NCI-H446 treated with DMSO at 0.1 percent for 48 hours (cell line): ENCODE measurements at places on chromosomes 2 and 18.

- no peak for DNase-seq
Measured at GRCh38 chr2:141766225-141766624, 364.6 kb downstream of the LRP1B start.

DNA sequence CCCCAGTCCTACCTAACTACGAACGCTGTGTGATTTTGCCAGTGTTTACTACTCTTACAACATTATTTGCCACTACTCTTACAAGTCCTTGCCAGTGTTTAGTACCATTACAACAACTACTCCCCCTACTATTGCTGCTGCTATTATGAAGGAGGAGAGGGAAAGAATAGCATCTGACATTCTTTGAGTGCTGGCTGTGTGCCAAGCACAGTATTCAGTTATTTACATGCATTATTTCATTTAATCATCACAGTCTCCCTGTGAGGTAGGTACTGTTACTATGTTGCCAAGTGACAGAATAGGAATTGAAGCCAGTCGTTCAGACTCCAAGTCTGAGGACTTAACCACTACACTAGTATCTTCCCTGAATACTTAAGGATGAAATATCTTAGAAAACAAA is 185.9 kb upstream of the FOSL2 start:
- peak; percentile 4 for DNase-seq

DNA sequence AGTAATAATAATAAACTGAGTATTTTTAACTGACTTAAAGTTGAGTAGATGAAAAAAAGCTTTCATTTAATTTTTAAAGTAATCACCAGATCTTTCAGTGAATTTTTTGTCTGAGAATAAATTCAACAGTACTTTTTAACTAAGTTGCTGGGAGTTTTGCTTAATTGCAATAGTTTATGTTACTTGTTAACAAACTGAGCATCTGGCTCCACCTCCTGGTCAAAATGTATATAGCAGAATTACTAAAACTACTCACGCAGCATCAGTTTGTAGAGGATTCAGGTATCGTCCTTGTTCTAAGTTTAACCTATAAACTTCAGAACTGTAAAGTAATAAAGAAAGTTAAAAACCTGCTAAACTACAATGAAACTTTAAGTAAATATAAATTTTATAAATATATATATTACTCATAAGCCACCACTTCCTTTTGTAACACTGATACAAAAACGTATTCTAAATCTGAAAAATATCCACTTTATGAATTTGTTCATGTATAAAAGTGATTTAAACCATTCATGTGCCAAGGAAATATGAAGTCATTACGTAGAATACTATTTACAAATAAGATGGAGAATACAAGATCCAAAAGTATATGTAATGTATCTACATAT is 21.3 kb downstream of the NOL10 start:
- DNase-seq, result no peak

DNA sequence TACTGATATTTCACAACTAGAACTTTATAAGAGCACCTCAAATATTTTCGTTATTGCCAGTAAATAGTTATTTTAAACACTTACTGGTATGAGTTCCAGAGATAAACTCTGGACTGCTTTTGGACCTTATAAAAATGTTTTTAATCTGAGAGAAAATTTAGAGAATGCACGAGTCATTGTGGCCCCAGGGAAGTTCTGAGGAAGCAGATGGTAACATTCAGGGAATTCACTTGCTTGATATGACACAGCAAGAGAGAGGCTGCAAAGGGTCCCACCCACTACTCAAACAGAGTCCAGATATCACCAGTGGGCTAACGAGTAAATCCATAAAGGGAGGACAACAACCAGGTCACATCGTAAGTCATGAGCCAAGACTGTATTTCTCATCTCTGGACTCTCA is 526.8 kb downstream of the TDRD15 start:
- DNase-seq, result no peak

DNA sequence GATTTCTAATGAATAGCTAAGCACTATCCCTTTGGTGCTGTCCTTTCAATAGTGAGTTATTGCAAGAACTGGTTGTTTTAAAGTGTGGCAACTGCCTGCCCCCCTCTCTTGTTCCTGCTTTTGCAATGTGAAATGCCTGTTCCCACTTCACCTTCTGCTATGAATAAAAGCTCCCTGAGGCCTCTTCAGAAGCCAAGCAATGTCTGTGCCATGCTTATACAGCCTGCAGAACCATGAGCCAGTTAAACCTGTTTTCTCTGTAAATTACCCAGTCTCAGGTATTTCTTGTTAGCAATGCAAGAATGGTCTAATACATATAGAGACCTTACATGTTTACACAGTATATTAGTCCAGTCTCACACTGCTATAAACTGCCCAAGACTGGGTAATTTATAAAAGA is 15.0 kb upstream of the METTL21A start:
- DNase-seq, result no peak

GRCh38 chr2:134177351-134177931 is 76.4 kb upstream of the MGAT5 start:
- no peak for DNase-seq

- no peak for DNase-seq
Measured at GRCh38 chr2:12684471-12684936, 32.2 kb upstream of the TRIB2 start.

DNA sequence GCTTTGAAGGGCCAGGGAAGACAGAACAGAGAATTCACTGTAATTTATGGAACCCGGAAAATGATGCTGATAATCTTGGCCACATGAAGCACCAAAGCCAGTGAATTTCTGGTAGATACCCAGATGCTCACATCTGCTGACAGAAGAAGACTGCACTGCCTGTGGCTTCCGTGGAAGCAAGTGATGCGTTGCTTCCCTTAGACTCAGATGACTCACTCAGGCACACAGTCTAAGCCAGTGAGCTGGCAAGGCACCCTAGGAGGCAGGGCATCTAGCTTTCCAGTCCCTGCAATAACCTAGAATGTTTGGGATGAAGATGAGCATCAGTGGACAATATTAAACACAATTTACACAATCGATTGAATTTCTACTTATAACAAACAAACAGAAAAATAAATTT is 284.7 kb downstream of the CMPK2 start:
- peak; percentile 43 for DNase-seq

GRCh38 chr2:234608946-234609345 is 112.1 kb upstream of the ARL4C start:
- DNase-seq, result no peak

DNA sequence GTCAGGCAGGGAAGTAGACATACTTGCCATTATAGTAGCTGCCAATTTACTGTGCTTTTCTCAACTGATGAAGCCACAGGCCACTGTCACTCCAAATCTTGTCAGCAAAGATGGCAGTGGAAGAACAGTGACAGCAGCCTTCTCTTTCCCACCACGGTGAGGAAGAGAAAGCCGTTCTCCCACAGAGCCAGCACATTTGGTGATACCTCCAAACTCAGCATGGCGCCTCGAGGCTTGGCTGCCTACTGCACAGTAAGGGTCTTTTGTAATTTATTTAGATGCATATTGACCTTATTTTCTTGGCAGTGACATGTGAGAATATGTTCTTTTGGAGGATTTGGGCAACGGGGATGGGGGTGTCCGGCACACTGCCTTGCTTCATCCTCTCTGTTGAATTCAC is 117.2 kb upstream of the CDH20 start:
- no peak for DNase-seq

GRCh38 chr2:120937686-120938044 is 202.0 kb downstream of the GLI2 start:
- no peak for DNase-seq

DNA sequence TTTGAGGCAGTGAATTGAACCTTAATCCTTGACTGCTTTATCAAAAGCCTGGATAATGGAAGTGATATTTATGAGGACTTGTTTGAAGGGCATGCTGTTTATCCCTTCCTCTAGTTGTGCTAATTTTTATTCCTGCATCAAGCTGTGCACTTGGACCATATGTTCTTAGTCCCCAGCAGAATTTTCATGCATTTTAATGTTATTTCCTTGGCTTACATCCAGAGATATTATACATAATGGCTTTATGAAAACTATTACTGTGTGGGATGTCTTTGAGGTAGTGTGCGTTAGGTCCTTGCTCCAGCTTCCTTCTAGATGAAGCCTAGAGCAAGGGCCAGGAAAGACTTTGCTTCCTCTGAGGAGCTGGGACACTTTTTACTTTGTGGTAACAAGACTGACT is 378.4 kb downstream of the LPIN1 start:
- no peak for DNase-seq

GRCh38 chr2:127078028-127078427 is 28.9 kb downstream of the BIN1 start:
- DNase-seq, result no peak

DNA sequence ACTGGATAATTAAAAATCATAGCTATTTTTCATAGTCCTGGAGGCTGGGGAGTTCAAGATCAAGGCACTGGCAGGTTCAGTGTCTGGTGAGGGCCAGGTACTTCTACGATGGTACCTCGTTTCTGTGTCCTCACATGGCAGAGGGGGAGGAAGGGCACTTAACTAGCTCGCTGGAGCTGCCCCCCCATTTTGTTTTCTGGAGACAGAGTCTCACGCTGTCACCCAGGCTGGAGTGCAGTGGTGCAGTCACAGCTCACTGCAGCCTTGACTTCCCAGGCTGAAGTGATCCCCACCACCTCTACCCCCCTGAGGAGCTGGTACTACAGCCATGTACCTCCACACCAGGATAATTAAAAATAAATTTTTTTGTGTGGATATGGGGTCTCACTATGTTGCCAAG is 40.3 kb downstream of the ASB1 start:
- DNase-seq, result no peak

GRCh38 chr2:224283466-224283965 is 118.4 kb downstream of the FAM124B start:
- no peak for DNase-seq

- DNase-seq, result no peak
Measured at GRCh38 chr2:230711224-230711623, 1.4 kb upstream of the CAB39 start.

DNA sequence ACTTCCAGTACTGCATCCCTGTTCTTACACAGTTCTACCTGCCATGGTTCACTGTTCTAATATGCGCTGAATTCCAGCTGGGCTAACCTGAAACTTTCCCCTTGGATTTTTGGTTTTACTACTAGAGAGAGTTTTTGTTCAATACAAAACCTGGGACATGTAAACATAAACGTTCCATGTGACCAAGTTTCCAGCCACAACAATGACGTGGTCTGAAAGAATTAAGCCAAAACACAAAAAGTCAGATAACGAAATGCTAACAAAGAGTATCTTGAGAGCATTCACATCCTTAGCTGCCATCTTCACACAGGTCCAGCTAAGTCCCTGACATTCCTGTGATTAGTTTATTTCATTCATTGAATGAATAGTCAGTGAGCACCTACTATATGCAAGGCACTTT is 467.0 kb upstream of the PKDCC start:
- DNase-seq, result no peak

- no peak for DNase-seq
Measured at GRCh38 chr2:205033431-205033830, 488.2 kb downstream of the PARD3B start.

DNA sequence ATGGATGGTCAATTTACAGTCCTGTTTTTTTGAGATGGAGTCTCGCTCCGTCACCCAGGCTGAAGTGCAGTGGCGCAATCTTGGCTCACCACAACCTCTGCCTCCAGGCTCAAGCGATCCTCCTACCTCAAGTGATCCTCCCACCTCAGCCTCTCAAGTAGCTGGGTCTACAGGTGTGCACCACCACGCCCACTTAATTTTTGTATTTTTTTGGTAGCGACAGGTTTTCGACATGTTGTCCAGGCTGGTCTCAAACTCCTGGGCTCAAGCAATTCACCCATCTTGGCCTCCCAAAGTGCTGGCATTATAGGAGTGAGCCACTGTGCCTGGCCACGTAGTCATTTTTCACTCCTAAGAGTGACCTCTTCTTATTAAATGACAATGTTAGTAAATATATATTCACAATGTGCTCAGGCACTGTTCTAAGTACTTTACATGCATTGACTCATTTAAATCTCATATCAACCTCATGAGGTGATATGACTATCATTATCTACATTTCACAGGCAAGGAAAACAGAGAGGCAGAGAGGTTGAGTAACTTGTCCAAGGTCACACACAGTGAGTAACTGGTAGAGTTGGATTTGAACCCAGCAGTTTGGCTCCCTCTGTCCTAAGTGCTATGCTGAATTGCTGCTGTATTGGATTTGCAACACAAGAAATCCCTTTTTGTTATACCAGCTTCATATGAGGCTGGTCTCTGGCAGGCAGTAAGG is 5.6 kb upstream of the DIS3L2 start:
- DNase-seq, result no peak

GRCh38 chr2:203893401-203893800 is 25.8 kb downstream of the CTLA4 start:
- DNase-seq, result peak; percentile 2

DNA sequence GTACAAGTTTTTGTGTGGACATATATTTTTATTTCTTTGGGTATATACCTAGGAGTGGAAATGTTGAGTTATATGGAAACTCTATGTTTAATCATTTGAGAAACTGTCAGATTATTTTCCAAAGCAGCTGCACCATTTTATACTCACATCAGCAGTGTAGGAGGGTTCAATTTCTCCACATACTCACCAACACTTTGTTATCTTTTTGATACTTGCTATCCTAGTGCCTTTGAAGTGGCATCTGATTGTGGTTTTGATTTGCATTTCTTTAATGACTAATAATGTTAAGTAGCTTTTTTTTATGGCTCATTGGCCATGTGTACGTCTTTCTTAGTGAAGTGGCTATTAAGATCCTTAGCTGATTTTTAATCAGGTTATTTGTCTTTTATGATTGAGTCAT is 64.7 kb upstream of the SLC8A1 start:
- DNase-seq, result no peak

DNA sequence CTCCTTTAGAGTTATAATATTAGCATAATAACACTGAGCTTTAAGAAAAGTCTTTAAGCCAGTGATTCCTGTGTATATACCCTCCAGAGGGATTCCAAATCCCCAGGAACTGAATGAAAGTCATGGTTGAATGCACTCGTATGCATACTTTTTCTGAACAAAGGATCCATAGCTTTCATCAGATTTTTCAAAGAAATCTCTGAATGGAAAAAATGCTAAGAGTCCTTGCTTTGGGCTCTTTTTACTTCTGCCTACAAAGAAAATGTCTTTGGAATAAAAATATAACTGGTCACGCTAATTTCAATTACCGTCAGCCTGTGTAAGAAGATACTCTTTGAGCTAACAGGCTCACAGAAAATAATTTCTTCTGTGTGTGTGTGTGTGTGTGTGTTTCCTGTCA is 939.5 kb downstream of the ERBB4 start:
- DNase-seq, result no peak

DNA sequence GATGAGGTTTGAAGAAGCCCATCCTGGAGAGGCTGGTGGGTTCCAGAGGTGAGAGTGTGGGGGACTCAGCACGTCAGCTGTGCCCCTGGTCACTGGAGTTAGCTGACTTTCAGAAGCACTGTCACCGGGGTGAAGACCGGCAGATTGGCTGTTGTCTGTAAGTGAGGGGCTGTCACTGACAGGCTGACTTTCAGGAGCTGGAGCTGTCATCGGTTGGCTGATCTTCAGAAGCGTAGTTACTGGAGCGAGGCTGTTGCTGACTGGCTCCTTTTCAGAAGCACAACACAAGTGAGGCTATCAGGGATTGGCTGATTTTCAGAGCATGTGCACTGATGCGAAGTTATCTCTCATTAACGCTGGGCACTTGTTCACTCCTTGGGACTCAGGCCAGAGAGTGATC is 738.4 kb upstream of the ID2 start:
- DNase-seq, result no peak

GRCh38 chr2:223414646-223415045 is 187.5 kb downstream of the SCG2 start:
- DNase-seq, result no peak

- no peak for DNase-seq
Measured at GRCh38 chr2:172931918-172932520, 143.6 kb upstream of the MAP3K20 start.
